ENCODE measurements at places on chromosomes 2 and 18.

DNA sequence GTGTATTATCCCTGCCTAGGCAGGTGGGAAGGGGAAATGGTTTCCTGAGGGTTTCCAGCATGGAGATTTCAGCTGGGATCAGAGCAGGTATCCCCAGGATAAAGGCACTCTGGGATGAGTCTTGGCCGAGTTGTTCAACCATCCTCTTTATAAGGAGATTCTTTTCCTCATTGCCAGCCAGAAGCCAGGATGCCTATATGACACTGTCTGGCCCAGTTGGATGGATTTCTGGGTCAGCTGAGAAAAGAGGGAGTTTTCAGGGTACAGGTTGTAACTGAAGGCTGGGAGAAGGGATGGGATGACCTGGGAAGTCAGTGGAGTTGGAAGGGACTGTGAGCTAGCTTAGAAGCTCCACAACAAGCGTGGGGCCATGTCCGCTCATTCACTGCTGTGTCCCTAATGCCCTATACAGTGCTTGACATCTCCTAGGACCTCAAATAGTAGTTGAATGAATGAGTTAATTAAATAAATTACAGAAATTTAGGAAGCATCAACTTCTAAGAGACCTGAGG is 8.3 kb downstream of the RHOB start:
- DNase-seq, result no peak

GRCh38 chr2:33047939-33048338 is 101.2 kb downstream of the LTBP1 start:
- DNase-seq, result no peak

DNA sequence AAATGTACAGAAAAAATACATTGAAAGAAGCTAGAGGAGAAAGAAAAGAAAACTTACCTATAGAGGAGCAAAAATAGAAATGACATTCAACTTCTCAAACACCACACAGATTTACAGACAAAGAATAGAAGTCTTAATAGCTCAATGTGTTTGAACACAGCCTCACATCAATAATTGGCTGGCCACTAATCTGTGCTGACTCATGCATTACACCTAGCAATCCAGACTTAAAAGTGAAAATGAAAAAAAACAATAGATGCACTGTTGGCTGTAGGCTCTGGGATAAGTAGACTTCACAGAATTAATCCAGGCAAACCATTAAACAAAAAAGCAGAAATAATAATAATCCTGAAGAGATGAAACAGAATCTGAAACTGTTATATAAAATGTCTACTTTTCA is 961.3 kb upstream of the CELF4 start:
- DNase-seq, result no peak

DNA sequence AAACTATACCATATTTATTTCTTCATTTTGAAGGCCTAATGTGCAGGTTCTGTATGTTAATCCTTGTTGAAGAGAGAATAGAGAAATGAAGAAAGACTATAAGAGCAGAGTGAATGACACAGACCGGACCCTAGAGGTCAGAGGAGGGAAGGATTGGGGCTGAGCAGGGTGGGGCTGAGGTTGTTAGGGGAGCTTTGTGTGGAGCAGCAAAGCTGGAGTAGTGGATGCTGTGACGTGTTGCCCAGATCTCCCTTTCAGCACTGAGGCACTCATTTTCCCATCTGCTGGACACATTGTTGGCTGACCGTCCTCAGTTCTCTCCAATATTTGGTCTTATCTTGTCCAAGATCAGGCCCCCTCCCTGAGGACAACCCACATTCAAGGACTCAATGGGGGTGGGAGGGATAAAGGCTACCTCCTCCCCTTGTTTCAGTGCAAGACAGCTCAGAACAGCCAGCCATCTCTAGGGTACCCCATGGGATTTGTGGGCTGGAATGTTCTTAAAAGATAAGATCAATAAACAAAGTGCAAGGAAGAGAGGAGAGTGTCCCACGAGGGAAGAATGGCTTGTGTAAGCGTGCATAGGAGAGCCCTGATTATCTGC is 143.6 kb downstream of the TDRD15 start:
- DNase-seq, result no peak

Measured in dorsolateral prefrontal cortex (tissue), 122 donors.